8988T (cell line): ENCODE measurements at places on chromosomes 6 and 20.

DNA sequence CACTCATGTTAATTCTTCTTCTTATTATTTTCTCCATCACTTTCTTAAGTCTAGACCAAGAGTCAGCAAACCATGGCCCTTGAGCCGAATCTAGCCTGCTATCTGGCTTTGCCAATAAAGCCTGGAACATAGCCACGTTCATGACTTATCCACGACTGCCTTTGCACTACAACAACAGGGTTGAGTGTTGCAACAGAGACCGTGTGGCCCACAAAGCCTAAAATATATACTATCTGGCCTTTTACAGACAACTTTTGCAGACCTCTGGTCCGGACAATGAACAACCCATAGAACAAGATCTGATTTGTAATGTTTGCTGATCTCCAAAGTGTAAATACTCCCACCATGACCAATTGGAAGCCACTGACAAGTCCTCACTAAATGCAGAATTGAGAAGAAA, 140.5 kb upstream of the CDYL start:
- no peak for DNase-seq

DNA sequence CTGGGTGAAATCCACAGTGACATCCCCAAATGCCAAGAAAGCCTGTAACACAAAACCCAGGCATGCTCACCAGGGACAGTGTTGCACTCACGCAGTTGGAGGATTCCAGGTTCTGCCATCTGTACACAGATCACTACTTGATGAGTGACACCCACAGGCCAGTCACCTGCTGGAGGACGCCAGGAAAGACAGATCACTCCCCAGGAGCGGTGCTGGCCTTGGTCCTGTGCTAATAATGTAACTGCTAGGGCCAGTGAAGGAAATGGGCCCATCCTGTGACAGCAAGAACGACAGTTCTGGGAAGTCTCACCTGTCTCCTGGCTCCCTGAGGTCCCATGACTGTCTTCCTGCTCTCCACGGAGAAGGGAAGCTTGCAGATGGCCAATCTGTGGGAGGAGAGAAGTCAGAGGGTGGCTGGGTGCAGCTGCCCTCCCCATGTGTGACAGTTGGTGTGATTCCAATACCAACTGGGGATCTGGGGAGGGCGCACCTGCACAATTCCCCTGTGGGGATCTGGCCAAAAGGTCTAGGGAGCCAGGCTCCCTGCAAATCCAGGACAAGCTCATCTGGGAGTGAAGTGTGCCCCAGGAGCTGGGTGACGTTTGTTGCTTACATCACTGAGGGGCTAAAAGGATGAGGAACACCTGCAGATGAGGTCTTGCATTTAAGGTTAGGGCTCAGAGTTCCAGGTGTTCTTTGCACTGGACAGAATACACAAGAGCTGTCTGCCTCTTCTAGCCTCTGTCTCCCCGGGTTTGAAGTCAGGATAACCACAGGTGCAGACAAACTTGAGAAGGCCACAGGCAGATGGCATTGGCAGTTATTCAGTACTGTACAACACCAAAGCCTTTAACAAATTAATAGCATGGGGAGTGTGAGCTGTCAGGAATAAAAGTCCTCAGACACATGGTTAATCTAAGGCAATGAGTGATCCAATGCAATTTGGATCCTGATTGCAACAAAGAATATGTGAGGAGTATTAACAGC, 10.3 kb downstream of the ZNF337 start:
- DNase-seq = no peak

DNA sequence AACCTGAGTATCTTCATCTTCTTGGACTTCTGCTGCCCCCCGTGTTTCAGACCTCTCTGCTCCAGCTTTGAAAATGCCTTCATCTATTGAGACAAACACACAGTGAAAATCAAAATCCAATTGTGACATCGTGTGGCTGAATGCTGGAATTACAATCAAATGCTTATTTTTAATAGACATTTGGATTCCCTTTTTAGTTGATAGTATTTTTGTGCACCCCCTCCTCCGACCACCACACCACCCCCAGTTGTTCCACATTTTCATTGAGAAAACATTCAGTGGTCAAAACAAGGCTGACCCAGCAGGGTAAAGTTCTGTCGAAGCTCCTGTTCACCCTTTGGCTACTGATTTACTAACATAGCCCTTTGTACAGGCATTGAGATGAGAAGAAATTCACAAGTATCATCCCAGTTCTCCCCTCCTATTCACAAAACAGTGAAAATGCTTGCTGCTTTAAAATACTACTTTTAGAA, 79.0 kb downstream of the NRSN1 start:
- no peak for DNase-seq

DNA sequence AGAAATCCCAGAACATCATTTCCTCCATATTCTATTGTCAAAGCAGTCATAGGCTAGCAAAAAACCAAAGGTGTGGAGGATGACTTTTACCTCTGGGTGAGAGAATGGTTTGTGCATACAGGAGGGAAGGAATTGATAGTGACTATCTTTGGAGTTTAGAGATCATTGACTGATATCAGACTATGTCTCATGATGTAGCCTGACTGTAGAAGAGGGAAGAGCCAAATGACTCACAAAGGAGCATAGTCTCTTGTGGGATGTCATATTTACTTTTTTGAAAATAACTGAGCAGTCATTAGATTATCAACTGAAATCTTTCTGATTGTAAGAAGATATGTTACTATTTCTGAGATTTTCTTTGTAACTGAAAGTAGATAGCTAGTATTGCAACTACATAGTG, 158.5 kb downstream of the FLRT3 start:
- no peak for DNase-seq

- no peak for DNase-seq
These were observed 653 bp downstream of the LMBRD1 start for GRCh38 chr6:69796073-69796641.

DNA sequence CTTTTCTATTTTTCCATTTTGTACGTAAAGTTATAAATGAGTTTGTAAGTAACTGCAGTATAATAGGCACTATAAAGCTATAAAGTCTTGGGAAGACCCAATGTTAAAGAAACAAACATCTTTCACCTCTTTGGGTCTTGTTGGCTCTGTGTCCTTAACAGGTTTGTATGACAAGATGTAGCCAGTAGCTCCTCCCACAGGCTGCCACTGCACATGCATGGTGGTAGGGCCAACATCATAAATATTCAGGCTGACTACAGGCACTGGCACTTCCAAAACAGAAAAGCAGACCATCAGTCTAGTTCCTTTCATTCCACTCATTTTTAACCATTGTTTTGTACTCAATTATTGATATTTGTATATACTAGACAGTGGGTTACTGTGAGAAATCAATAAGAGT, 59.9 kb downstream of the COL12A1 start:
- DNase-seq = no peak
